ENCODE measurements at places on chromosomes 5 and 9. TPM values are rescaled to one million over a fixed set of nuclear protein-coding genes. Genes with fewer than 3 reads are reported as not detected.

- H3K27me3 ChIP-seq = no peaks in the 10 kb centered on the region
- no peak for DNase-seq
- H3K4me3 ChIP-seq = no peak overlapping the region
- no peaks in the 10 kb centered on the region for H3K36me3 ChIP-seq
Observed at GRCh38 chr5:17000291-17000939, 64.3 kb upstream of the MYO10 start.

- no peaks in the 10 kb centered on the region for H3K36me3 ChIP-seq
- no peak for DNase-seq
- no peak overlapping the region for H3K27ac ChIP-seq
- no peak overlapping the region for H3K4me3 ChIP-seq
Observed at GRCh38 chr9:119052339-119053030, 316.8 kb downstream of the BRINP1 start.

DNA sequence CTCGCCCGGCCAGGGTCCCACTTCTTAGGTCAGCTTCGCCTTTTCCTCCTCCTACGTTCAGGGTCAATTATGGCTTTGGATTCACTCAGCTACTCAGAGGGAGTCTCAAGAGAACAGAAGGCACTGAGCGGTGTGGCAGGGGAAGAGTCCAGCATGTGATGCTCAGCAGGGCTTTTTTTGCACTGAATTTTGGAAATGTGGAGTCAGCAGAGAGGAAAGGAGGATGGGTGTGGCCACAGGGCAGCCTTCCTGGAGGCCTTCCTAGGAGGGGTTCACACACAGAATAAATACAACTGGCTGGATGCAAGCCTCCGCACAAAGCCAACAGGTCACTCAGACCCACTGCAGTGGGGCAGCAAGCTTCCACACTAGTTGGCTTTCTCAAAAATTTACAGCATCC is 4.8 kb downstream of the NAIF1 start:
- no peaks in the 10 kb centered on the region for H3K27me3 ChIP-seq
- H3K4me3 ChIP-seq = no peak overlapping the region
- H3K4me1 ChIP-seq = peaks cover 46% of the 10 kb centered on the region

DNA sequence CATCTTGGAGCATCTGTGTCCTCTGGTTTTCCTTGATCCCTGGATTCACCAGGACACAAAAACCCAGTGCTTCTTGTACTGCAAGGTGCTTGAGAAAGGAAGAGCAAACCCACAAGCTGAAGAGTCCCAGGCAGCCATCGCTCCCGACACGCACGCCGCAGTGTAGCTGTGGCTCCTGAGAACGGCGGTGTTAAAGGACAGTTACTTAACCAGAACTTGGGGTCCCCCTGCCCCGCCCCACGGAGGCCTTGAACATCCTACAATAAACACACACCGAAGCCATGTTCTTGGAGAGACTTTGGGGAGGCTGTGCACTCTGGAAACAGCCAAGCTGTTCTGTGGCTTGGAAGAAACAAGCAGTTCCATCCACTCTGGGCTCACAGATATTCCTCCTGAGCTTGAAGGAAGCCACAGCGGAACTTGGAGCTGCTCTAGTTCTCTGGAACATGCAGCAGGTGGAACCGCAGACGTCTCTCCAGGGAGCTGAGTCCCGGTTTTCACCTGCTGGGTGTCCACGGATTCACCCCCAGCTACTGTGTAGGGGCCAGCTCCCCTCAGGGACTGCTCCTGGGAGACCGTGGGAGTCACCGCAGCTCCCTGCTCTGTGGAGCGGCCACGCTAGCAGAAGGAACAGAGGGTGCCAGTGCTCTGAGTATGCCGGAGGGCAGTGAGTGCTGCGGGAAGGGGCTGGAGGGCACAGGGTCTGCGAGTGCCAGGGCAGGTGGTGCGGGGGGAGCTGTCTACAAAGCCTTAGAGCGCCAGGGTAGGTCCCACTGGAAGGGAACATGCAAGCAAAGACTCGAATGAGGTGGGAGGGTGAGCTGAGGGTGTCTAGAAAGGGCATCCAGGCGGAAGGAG is 107.3 kb downstream of the ADAMTS2 start:
- no peaks in the 10 kb centered on the region for H3K4me1 ChIP-seq
- H3K36me3 ChIP-seq = no peaks in the 10 kb centered on the region
- no peak for DNase-seq

GRCh38 chr5:151162776-151163175 is 5.2 kb upstream of the ANXA6 start:
- no peak overlapping the region for H3K27ac ChIP-seq
- no peaks in the 10 kb centered on the region for H3K36me3 ChIP-seq
- no peak overlapping the region for H3K4me3 ChIP-seq
- no peak for DNase-seq
- H3K4me1 ChIP-seq = peaks cover 34% of the 10 kb centered on the region

- DNase-seq = no peak
- no peak overlapping the region for H3K27ac ChIP-seq
- H3K36me3 ChIP-seq = no peaks in the 10 kb centered on the region
- H3K4me3 ChIP-seq = no peak overlapping the region
Observed at GRCh38 chr5:109016300-109016699, 268.6 kb downstream of the FER start.

DNA sequence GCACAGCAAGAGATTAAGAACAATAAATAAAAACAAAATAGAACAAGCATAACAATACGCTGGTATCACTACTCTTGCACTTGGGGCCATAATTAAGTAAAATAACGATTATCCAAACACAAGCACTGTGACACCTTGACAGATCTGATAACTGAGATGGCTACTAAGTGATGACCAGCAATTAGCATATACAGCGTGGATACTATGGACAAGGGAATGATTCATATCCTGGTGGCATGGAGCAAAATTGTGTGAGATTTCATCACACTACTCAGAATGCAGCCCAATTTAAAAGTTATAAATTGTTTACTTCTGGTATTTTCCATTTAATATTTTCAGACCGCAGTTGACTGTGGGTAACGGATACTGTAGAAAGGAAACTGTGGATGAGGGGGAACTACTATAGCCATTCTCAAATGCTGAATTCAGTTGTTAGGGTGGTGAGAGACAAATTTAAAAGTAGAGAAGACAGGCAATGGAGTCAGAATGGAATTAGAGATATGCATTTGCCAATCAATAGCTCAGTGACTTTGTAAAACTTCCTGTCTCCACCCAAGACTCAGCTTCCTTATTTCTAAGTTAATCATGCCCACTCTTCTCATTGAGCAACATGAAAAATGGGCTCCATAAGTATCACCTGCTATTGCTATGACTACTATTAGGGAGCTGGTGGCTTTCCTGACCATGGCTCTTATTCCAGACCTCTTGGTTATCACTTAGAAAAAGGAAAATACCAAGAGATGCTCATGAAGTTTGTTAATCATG is 300.8 kb downstream of the TRIM32 start:
- no peaks in the 10 kb centered on the region for H3K4me1 ChIP-seq
- peaks cover 4% of the 10 kb centered on the region for H3K27me3 ChIP-seq
- H3K27ac ChIP-seq = no peak overlapping the region
- H3K4me3 ChIP-seq = no peak overlapping the region
- no peak for DNase-seq

GRCh38 chr9:133786371-133786753 is 48.2 kb upstream of the SARDH start:
- no peaks in the 10 kb centered on the region for H3K27me3 ChIP-seq
- H3K36me3 ChIP-seq = no peaks in the 10 kb centered on the region
- no peak overlapping the region for H3K27ac ChIP-seq
- no peaks in the 10 kb centered on the region for H3K4me1 ChIP-seq

DNA sequence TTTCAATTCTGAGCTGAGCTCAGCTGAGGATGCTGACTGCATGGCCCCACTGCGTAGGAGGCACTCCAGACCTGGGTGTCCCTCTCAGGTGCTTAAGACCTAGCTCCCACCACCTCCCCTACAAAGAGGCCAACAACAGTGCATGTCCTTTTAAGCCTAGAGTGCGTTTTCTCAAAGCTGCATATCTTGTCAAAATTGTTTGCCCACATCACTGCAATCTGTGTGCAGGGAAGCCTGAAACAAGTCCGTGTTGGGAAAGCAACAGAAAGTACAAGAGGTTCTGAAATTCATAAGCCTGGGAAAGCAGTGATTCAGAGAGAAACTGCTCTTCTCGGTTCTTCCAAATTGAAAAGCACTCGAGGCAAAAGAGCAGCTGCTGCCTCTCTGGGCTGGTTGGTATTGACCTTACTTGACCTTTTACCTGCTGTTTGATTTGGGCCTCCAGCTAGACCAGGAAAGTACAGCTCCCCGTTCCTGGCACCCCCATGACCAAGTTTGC is 238.4 kb downstream of the NR2F1-AS1 start:
- H3K27ac ChIP-seq = no peak overlapping the region
- no peak overlapping the region for H3K4me3 ChIP-seq
- no peaks in the 10 kb centered on the region for H3K4me1 ChIP-seq
- no peak for DNase-seq
- H3K27me3 ChIP-seq = no peaks in the 10 kb centered on the region

DNA sequence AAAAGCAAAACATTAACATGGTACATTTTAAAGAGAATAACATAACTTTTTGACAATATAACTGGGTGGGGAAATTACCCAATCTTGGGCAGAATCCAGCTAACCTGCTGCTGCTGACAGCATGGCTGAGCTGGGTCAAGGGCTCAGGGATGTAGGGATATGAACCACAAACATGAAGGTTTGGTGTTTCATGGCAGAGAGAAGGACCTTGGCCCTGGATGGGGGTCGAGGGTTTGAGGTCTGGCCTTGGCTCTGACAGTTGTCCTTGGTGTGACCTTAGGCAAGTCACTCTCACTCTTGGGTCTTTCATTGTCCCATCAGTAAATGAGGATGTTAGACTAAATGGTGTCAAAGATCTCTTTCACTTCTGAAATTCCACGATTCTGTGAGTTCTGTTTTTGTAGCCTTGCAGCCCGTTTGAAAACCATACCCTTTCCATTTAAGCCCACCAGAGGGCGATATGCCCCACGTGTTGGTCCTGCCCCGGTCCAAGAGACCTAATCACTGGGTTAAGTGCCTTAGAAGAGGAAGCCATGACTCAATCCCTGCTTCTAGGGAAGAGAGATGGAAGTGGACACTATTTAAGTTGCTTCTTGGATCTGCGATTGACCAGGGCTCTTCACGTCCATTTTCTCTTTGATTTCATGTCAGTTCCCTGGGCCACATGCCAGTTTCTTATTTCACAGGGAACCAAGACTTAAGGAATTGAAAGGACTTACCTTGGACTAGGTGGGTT is 56.8 kb upstream of the TEX48 start:
- H3K27me3 ChIP-seq = no peaks in the 10 kb centered on the region
- peaks cover 56% of the 10 kb centered on the region for H3K4me1 ChIP-seq
- H3K4me3 ChIP-seq = no peak overlapping the region
- peak overlapping the region; percentile 86 for H3K27ac ChIP-seq

The HAPLN1 gene
- total RNA-seq = not detected

The LYSMD3 gene
- 10.2 TPM for total RNA-seq

The CDKN2B-AS1 gene
- not detected for total RNA-seq

Data from activated naive CD4-positive, alpha-beta T cell treated with anti-CD3 and anti-CD28 coated beads for 36 hours (primary cell).